HT-29 (cell line): ENCODE measurements at places on chromosomes 2 and 18.

DNA sequence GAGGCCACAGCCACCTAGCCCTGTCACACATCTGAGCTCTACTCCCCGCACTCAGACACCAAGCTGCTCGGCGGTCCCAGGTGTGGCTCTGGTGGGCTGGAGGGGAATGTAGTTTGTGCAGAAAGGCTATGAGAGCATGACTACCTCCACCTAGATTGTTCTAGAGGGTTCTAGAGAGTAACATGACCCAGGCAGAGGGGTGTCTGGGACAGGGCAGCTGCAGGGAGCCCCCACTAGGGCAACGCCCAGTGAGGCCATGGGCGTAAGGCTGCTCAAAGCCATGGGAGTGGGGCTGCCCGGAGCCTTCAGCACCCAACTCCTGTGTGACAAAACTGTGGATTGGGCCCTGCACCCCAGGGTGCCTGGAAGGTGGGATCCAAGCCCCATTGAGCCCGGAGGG lies 511.4 kb upstream of the MYT1L start:
- no peak for DNase-seq

DNA sequence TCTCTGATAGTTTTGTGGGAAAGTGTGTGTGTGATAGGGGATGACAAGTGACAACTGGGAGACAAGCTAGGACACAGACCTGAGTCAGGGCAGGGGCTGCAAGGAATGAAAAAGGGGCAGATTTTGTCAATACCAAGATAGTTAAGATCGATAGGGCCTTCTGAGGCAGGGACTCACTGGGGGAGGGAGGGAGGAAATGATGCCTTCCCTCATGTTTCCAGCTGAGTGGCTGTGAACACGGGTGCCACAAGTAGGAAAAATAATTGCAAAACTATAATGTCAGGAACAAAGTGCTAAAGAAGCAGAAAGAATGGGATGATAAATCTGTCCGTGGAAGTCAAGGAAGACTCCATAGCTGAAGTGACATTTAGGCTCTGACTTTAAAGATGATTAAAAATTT lies 24.2 kb downstream of the CDH2 start:
- DNase-seq, result no peak

DNA sequence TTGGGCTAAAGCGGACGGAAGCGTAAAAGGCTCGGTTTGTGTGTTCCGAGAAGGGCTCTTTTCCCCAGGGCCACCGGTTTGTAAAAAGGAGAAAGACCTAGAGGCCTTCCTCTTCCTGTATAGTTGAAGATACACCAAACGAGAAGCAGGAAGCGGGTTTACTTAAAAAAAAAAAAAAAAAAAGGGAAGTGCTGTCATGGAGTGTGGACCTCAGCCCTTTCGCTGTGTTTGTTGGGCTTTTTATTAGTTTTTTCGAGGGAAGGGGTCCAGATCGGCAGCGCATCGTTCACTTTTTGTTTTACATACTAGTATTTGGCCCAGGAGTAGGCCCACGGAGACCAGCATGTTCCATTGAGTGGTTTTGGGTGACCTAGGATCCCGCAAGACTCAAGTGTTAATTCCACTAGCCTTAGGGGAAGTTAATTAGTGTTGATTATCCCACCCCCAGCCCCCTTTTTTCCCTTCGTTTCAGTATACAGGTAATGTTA lies 676 bp downstream of the ACTR2 start:
- no peak for DNase-seq

GRCh38 chr2:136236019-136236418 lies 118.1 kb upstream of the CXCR4 start:
- peak; percentile 8 for DNase-seq

GRCh38 chr2:21489080-21489479 lies 365.3 kb downstream of the TDRD15 start:
- DNase-seq, result no peak

GRCh38 chr2:176317623-176318065 lies 48.4 kb downstream of the MTX2 start:
- no peak for DNase-seq

DNA sequence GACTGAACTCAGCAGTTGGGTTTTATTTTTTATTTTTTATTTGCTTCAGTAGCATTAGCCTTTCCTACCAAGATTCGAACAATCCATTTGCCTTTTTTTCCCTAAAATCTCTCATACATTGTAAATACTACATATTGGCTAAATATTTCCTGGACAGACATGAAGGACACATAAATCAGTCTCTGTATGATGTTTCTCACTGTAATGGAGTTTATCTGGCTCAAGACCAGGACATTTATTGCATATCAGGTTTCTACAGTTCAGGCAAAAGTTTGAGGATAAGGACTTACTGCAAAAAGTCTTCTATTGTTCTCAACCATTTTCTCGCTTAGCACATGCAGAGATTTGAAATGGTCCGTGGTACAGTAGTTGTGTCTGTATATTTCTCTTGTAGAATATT lies 3.3 kb downstream of the CLUL1 start:
- DNase-seq, result no peak

DNA sequence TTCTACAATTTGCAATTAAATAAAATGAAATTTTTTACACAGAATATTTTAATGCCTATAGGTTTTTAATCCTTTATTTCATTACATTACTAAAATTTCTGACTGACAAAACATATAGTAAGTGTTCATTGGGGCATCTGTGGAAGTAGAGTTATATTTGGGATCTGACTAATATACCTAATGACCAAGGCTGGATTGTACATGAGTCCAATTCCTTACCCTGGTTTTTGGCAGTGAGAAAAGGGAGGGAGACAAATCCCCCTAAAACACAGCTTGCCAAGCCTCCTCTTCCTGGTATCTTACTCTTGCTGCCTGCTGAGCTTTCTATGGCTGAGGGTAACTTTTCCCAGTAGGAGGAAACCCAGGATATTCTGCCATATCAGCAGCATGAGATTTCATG lies 149.4 kb upstream of the CDH20 start:
- no peak for DNase-seq

DNA sequence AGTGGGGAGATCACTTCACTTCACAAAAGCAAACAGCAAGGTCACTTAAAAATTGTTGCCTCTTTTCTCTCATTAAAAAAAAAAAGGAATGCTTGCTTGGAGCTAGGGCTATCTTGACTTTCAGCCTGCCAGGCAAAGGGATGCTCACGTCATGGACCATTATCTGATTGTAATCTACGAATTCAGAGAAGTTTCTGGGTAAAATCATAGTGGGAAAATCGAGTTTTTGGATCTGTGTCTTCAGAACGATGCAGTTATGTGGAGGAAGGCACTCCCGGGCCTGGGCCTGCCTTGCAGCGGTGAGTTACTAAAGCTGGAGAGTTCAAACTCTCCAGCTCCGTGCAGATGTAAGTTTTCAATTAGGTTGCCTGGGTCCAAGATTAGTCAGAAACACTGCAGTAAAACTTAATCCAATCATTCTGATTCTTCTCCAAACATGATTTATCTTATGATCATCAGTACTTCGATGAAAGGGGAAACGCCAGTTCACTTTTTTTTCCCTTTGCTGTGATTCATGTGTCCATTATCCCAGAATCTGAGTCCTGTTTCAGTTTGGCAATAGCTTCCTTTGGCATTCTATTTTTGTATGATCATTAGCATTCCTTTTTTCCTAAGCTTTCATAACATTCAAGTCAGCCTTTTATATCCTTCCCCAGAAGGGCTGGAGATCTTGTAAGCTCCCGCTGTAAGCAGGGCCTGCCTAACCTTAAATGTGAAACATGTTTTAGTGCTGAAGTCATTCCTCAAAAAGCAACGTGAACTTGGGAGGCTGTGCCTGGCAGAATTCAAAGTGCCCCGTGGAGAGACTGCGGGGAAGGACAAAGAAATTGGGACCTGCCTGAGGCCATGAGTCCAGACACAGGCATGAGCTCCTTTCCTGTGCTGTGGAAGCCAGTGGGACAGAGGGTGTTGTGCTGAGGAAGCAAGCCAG lies 119.3 kb upstream of the TWIST2 start:
- DNase-seq, result no peak

DNA sequence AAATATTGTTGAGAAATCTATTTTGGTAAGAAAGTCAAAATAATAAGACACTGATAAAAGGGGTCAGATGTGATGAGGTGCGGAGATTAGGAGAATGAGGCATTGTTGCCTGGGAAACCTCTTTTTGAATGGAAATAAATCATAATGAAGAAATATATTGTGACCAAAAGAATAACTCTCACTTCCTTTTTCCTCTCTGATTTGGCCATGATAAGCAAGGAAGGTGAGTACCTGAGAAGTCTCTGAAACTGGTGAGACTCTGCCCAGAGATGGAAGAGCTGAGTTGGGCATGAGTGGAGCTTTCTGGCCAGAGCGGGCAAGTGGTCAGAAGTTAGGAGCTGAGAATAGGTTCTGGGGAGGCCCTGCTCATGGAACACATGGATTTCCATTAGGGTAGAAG lies 11.8 kb downstream of the LAMA3 start:
- DNase-seq, result no peak

- DNase-seq, result no peak
These were observed 24.4 kb upstream of the TRPM8 start for GRCh38 chr2:233892793-233893192.

DNA sequence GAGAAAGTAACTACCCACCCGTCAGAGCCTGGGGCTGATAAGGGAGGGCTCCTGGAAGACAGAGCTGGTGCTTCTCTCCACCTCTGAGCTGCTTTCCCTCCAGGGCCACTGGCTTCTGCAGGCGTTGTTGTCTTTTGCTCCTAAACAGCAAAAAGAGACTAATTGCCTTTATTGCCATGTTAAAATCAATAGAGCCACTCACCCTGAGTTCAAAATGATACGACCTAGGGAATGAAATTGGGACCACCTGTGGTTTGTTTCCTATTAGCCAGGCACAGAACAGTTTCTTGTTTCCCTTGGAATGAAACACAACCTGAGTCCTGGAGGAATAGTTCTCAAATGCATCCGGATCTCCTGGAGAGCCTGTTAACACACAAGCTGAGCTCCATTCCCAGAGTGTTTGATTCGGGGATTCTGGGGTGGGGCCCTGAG lies 45.8 kb downstream of the TCF7L1 start:
- DNase-seq, result no peak

DNA sequence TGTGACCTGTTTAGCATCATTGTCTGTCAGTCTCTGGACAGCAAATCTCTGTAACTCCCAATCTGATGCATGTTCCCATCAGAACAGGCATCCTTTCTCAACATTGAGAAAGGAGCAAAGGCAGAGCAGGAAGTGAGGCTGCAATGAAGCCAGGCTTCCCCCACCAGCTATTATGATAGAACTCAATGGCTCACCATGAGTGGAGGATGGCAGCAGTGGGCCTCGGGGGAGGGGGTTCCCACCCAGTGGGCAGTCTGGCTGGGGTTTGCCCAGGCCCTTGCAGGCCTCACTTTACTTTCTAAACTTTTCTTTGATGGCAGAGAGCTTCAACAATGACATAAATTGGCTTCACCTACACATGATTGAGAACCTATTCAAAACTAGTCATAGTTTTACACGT lies 240.6 kb upstream of the CXCR4 start:
- no peak for DNase-seq

DNA sequence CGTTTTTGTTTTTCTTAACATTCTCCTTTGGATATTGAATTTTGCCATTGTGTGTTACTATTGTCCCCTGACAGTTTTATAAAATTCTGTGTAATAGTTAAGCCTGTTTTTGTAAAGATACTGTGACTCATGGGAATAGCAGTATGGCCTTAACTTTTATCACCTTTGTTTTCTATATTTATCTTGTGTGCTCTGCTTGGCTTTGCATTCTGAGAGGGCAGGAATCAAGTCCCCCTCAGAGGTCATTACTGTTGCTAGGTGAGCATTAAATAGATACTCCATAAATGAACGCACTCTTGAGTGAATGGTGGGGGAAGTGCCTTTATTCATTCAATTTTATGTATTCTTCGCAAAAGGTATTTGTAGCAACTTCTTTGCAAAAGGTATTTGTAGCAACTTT lies 160.0 kb downstream of the PHLPP1 start:
- DNase-seq, result no peak

- peak; percentile 66 for DNase-seq
These were observed 158.7 kb downstream of the MGAT5 start for GRCh38 chr2:134412639-134412999.

DNA sequence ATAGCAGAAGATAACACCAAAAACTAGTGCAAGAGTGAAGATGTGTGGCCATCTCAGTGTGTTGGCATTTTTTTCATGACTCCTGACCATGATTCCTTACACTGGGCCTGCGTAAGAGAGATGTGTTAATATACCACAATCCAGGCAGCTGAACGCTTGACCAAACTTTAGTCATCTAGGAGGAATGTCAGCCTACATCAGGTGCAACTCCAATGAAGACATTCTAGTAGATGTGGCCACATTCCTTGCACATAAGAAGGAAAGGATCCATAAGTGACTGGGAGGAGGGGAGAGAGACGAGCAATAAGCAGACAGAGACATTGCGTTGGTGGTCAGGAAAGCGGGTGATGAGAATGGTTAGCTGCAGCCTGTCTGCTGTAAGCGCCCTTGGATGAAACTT lies 42.6 kb downstream of the CYRIA start:
- no peak for DNase-seq

DNA sequence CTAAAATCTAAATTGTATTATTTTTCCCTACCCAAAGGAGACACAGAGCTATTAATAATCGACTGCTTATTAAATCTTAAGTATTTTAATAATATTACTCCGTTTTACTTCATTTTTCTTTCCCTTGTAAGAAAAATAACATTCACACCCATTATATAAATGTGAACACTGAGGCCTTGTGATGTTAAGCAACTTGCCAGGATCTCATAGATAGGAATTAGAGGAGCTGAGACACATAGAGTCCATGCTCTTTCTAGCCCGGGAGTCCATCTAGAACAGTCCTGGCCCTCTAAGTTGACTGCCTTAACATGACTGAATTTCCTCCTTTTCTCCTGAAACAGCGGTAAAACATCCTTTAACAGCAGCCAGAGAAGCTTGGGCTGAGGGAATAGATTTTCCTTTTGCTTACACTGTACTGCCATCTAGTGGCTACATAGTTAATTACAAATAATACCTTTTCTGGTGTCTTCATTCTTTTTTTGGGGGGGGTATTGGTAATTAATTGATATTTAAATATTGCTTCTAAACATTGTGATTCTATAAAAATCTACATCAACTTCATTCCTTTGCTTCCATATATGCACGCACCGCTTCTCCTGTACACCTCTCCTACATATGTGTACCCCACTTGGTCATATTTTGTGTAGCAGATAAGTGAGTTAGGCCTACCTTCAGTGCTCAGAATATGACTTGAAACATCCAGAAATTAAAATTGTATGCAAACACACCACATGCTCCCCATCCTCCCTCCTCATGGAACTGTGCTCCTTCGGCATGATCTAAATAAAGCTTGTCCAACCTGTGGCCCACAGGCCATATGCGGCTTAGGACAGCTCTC lies 125.8 kb upstream of the HNMT start:
- DNase-seq, result peak; percentile 71

- DNase-seq, result no peak
These were observed 148.5 kb downstream of the INHBB start for GRCh38 chr2:120494446-120494845.

GRCh38 chr18:57794951-57795728 lies 8.0 kb downstream of the ATP8B1 start:
- DNase-seq, result no peak

DNA sequence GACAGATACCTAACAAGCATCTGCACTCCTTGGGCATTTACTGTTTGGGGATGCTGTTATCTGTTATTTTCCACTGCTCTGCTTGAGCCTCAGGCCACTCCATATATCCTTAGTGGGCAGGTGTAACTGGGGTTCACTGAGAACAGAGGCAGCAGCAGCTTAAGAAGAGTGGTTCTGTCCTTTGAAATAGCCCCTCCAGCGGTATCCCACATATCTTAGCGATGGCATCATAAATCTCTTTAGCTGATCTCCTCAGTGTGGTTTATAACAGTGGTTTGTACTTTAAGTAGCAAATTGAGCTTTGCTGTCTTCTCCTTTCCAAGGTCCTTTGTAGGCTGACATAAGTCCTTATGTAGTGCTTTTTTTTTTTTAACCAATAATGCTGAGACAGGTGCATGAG lies 79.7 kb upstream of the RPRM start:
- DNase-seq, result no peak
